Kasumi-1 (cell line): ENCODE measurements at places on chromosomes 11 and 22.

GRCh38 chr11:44934110-44934509, 16.6 kb downstream of the TP53I11 start:
- no peak for DNase-seq

GRCh38 chr11:124115782-124116616, 749 bp downstream of the VWA5A start:
- DNase-seq, result no peak

DNA sequence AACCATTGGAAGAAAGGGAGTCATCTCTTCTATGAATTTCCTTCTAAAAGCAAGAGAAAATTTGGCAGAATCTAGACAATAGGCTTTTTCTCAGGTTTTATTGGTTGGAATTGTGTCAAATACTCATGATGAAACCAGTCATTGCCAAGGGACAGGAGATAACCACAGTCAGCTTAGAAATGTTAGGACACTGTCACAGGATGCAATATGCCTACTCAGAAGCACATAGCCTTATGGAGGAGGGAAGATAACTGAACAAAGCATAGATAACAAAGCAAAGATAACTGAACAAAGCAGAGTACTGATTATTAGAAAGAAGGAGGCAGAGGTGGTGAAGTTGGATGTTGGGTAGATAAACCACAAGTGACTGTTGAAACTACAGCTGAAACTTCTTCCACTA, 303.5 kb upstream of the PDGFD start:
- DNase-seq, result no peak

DNA sequence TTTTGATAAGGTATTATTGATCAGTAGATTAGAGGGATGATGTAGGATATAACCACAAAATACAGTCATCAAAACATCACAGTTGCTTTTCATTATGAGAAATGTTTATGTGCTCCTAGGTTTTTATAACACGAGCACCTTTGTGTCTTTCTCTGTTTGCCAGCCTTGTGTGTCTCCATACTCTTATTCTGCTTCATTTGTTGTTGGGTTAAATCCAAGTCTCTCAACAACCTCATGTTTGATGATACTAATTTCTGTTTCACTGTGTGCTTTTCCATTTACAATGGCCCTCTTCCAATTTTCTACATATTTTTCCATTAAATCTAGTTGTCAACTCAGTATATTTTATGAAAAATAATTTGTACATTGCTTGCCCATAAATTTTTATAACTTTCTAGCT, 107.7 kb upstream of the POU2AF2 start:
- DNase-seq, result no peak
